ENCODE measurements at places on chromosomes 7 and 10.

GRCh38 chr10:43035800-43036199, 41.1 kb upstream of the RET start:
- no peak for DNase-seq

DNA sequence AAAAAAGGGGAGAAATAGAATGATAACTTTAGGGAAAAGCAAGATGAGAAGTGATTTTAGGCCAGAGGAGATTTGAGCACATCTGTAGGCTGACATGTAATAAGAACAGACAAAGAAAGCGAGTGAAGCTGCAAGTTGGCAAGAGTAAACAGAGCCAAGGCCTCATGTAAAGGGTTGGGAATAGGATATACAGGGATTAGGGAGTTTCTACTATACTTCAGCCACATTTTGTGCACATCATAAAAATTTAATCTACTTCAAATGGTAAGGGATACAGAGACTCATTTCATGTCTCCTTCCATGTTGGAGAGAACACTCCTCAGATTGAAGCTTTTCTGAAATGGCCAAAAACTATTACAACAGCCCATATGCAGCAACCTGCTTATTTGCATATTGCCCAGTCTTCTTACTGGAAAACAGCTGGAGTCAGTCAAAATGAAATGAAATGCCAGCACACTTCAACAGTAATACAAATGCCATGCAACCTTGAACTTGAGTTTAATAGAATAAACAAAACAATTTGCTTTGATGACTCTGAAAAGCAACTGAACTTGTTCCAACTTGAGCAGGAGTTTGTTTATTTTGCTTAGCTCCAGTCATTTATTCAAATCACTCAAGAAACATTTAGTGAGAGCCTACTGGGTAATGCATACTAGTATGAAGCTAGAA, 49.9 kb downstream of the NRCAM start:
- DNase-seq = no peak

GRCh38 chr7:134374291-134374690, 57.6 kb upstream of the SLC35B4 start:
- DNase-seq = no peak

DNA sequence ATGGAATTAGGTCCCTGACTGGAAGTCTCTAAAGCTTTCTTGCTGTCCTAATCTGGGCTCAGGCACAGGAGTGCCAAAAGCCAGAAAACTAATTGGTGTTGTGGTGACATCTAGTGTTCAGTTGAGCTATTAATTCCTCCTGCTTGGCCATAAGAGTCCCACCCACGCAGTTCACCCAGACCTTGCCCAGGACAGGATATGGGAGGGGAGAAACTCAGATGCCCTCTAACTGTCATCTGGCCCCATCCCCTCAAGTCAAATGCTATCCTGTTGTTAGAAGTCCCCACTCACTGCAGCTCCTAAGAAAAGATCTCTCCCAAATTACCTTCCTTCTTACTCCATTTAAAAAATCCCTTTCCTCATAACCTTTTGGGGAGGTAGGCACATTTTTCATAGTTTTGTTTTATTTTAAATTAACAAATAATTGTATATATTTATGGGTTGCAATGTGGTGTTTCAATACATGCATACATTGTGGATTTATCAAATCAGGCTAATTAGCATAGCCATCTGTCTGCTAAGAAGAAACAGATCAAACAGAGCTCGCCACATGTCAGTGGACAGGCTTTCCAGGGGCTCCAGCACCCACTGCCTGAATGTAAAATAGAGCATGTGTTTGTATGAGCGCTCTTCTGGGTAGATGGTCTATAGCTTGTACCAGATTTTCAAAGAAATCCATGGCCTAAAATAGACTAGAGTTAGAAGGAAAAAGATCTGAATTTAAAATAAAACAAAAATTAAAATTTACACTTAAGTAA, 84.0 kb downstream of the GSAP start:
- DNase-seq = peak; percentile 22

DNA sequence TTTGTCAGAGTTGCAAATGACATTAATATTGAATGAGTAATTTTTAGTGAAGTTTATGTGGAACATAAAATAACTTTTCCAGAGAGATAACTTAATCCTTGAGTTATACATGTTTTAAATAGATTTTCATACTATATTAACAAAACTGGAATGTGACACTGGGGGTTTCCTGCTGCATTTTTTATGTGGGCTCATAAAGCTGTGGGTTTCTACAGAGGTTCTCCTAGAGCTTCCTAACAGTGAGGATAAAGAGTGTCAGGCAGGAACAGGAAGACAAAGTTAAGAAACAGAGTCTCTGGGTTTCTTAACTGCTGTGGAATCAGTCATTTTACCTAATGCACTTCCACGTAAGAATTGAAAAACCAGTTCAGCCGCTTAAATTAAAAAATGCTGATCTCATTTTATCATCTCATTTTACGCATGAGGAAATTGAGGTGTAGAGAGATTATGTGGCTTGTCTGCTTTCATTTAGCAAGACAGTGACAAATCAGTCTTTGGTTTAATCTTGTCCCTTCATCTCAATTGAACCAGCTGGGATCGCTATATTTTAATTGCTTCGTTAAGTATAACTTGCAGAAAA, 5.0 kb downstream of the CD36 start:
- DNase-seq = no peak

DNA sequence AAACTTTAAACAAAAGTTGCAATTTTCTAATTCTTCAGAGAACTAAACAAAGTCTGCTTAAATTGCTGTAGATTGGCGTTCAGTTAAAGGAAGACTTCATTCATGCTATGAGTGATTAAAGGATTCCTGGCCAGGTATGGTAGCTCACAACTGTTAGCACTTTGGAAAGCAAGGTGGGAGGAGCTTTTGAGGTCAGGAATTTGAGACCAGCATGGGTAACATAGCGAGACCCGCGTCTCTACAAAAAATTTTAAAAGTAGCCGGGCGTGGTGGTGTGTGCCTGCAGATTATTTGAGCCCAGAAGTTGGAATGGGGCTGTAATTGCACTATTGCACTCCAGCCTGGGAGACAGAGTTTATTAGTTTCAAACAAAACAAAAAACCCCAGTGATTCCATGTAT, 13.5 kb upstream of the SCRN1 start:
- no peak for DNase-seq

DNA sequence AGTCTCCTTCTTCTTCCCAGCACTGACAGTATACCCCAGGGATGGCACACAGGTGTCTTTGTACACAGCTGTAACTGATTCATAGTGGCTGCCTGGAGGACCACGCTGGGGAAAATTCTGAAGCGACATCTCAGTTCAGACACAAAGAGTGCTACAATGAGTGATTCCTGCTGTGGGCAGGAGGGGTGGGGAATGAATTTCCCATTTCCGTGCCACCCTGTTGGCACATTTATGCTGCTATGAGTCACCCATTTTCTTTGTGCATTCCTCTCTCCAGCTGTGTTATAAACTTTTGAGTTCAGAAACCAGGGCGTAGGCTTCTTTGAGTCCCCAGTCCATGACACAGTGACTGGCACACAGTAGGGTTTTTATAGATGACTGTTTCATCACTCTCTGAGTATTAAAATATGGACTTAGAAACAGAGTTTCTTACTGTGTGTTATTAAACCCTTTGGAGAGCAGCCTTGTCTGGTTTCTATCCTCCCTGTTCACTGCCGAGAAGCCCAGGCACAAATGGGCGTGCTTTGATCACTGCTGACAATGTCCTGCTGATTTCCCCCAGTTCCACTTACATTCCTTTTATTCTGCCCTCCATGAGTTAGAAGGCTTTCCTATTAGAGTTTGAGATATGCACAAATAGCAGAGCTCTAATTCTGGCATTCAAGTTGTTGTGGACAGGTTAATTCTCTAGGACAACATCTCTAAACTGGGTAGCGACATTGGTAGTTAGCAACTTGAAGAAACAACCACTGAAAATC, 24.0 kb upstream of the NPS start:
- no peak for DNase-seq

DNA sequence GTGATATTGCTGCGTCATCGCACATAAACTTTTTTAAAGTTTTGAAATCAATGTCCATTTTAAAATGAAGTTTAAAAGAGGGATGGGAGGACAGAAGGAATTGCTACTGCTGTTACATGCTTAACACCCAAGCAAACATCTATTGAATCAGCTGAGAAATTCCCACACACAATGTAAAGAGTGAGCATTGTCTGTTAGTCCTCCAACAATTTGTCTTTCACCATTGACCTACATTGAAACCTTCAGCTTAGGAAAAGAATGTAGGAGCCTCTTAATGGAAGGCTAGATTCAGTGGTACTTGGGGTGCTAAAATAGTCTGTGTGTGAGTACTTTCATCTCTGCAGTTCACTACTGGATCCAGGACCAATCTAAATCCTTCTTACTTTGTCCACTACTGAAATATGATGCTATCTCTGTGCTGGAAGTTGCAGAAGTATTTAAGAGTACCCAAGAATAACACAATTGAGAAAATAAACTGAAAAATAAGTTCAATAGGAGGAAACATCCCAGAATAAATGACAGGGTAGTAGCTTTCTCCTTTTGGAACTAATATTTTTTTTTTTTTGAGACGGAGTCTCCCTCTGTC, 23.8 kb upstream of the FBXW4 start:
- no peak for DNase-seq

GRCh38 chr10:100744987-100745881, at the start of gene PAX2:
TSS of gene PAX2 (plus strand) at chr10:100745582. CDS start at chr10:100746261, 679 bp downstream.
- DNase-seq = no peak

GRCh38 chr7:132123773-132124172, 452.5 kb downstream of the PLXNA4 start:
- DNase-seq = no peak

- DNase-seq = no peak
These were observed 229.9 kb upstream of the PRSS1 start for GRCh38 chr7:142519079-142520078.

DNA sequence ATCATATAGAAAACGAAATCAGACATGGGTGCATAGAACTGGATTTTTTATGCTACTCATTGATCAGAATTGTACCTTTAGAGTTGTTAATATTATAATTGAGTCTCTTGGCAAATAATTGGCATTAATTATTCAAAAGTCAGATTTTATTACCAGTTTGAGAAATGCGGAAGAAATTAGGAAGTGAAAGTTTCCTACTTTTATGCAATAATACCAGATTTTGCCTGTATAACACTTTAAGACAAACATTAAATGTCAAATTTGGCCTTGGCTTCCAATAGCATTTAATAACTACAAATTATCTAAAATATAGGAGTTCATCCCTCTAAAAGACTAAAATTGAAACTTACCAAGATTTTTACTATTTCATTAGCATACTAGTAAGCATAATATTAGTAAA, 6.8 kb upstream of the TFEC start:
- no peak for DNase-seq

DNA sequence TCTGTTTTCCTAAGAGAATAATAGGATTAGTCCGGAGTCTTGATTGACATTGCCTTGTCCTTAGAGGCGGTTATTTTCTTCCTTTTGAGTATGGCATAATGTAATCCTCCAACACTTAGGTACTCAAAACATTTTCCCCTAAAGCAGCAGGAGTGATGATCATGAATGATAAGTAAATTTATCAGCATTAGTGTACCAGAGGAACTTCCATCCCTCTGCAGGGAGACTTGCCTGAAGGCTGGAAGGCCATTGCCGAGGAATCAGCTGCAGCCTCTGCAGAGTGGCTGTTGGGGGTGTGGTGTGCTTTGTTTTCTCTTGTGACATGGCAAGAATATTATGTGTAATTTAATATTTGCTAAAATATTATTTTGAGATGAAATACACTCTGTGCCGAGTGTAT, 56.8 kb downstream of the RAB11FIP2 start:
- no peak for DNase-seq

- no peak for DNase-seq
These were observed 25.1 kb downstream of the CRHR2 start for GRCh38 chr7:30657131-30657530.

- no peak for DNase-seq
These were observed 819 bp downstream of the POLD2 start for GRCh38 chr7:44122529-44122928.

DNA sequence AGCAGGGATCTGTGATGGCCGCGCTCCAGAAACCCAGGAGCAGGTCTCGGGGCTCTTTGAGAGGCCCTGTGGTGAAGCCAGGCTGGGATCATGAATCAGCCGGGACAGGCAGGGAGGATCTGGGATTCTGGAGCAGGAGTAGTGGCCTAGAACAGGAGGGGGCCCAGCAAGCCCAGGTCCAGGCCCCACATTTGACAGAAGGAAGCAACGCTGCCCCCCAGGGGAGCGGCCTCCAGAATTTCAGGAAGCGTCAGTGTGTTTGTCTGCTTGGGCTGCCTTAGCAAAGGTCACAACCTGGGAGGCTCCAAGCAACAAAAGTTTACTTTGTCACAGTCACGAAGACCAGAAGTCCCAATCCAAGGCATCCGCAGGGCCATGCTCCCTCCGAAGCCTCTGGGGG, 36.8 kb downstream of the CLRN3 start:
- DNase-seq = no peak

DNA sequence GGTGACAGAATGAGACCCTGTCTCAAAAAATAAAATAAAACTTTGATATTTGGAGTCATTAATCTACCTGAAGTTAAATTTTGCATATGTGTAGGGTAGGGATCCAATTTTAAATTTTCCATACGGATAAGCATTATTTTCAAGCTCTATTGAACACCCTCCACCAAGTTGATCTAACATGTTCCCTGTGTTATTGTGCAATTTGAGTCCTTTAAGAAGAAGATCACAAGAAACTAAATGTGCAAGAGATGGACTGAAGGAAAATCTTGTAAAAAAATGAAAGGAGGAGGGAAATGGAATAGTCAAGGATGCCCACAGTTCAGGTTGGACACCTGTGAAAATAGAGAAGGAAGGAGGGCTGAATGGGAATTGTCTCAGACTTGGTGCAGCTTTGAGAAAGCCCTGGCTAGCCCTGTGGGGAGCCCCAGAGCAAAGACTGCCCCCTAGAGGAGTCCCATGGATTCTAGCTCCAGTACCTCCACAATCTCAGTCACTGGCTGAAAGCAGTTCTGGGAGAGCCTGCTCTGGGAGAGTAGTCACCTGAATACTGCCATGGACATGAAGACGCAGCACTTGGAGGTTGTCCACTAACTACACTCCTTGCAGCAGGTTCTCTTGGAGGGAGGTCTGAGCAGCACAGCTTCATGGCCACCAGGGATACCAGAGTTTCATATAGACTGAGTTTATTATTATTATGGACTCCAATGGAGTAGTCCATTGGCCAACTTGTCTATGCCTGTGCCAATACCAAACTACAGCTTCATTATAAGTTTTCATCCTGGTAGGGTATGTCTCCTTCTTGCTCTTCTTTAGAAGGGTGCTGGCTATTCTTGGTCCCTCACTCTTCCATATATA, 5.7 kb upstream of the TIAL1 start:
- DNase-seq = no peak

GRCh38 chr7:55162476-55162875, 143.7 kb downstream of the EGFR start:
- no peak for DNase-seq

- no peak for DNase-seq
These were observed 100.8 kb downstream of the C10orf90 start for GRCh38 chr10:126569513-126570244.

Data from activated T-cell treated with anti-CD3 and anti-CD28 coated beads, Interleukin-2, amount 50 U/mL, for 1 hour (primary cell).